ENCODE measurements at places on chromosomes 3 and 15. TPM values are rescaled to one million over a fixed set of nuclear protein-coding genes. Genes with fewer than 3 reads are reported as not detected.

Gene ULK3
- total RNA-seq, result 23.2 TPM

DNA sequence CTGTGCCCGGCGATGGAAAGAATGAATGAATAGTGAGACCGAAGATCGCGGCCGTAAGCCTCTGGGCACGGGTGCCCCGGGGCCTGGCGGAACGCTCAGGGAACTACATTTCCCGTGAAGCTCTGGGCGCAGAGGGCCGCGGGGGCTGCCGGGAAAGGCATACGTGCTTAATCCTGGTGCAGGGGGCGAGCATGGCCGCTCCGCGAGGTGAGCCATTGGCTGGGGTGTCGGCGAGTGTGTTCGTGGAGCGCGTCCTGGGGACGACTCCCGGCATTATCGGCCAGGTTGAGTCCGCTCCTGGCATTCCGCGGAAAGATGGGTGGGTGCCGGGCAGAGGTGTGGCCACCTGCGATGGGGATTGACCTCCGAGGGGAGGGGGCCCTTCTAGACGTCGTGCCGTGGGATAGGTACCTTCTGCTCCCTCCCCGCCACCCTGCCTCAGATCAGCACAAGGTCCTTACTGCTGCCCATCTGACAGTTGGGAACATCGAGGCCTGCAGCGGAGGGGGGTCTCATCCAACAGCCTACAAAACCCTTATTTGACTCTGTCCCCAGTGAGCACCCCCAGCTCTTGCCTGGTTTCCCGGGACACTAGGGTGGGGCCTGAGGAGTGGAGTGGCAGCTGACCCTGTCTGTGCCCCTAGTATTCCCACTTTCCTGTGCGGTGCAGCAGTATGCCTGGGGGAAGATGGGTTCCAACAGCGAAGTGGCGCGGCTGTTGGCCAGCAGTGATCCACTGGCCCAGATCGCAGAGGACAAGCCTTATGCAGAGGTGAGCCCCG lies at the start of gene MPI:
Gene MPI (plus strand): TSS at position 160 of the 782 bp plus-strand sequence. CDS start 32 bp downstream, at position 192.
- DNase-seq, result peak; percentile 88
- H3K4me1 ChIP-seq, result no peaks in the 10 kb centered on the region
- H3K36me3 ChIP-seq, result no peaks in the 10 kb centered on the region
- no peaks in the 10 kb centered on the region for H3K27me3 ChIP-seq
- peak within 1 kb of the TSS; percentile 94 for H3K4me3 ChIP-seq

DNA sequence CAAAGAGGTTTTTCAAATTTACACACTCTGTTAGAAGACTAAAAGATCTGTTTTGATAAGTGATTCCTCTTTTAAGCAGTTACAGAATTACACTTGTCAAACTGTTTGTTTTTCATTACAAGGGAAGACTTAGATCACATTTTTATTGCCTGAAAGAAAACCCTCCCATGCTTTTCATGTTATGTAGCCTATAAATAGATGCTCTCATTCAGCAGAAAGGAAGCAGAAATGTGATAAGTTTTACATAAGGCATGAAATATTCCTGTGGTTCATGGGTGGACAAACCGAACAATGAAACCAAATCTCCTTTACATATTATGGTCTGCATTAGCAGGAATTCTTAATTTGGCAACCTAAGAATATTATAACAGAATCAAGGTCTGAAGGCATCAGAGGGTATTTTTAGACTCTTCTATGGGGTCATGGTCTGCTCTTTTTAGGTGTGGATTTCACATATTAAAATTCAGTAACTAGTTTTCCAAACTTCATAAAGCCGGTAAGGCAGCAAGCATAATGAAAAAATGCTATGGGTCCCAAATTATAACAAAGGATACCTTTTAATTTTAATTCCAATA lies 37.3 kb upstream of the FXR1 start:
- no peak overlapping the region for H3K4me3 ChIP-seq
- no peak for DNase-seq

- DNase-seq, result no peak
- H3K27me3 ChIP-seq, result no peaks in the 10 kb centered on the region
- no peak overlapping the region for H3K27ac ChIP-seq
- no peaks in the 10 kb centered on the region for H3K4me1 ChIP-seq
Measured at GRCh38 chr15:89513284-89513683, 16.9 kb upstream of the RHCG start.

DNA sequence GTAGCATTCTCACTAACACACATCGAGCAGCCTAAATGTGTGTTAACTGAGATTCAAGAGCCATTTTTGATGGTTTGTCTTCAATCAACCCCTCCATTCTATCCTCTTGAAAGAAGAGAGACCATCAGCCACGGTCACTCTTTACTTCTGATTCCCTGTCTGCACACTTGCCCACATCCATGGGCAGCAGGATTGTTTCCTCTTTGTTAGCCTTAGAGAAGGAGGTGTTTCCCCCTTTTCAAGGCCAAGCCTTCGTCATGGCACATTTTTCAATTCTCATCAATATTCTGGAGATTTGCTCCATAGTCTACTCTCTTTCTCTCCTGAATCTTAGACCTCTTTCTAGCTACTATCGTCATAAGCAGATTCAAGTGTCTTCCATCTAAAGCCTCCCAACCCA lies 522.4 kb upstream of the NAALADL2 start:
- H3K27me3 ChIP-seq, result no peaks in the 10 kb centered on the region
- H3K27ac ChIP-seq, result no peak overlapping the region
- no peak overlapping the region for H3K4me3 ChIP-seq
- H3K36me3 ChIP-seq, result no peaks in the 10 kb centered on the region
- no peak for DNase-seq

- no peaks in the 10 kb centered on the region for H3K4me1 ChIP-seq
- no peaks in the 10 kb centered on the region for H3K36me3 ChIP-seq
- H3K4me3 ChIP-seq, result no peak overlapping the region
- no peak overlapping the region for H3K27ac ChIP-seq
Measured at GRCh38 chr15:85154061-85154460, 172.4 kb downstream of the PDE8A start.

Data from right lobe of liver (tissue), 6 donors.